ENCODE measurements at places on chromosomes 5 and 9. TPM values are rescaled to one million over a fixed set of nuclear protein-coding genes. Genes with fewer than 3 reads are reported as not detected.

The RNF224 gene
- 3.2 TPM for total RNA-seq

The ACER2 gene
- total RNA-seq, result 16.1 TPM

The OTP gene
- not detected for total RNA-seq

The CYLC2 gene
- total RNA-seq, result not detected

The LEAP2 gene
- total RNA-seq, result 2.0 TPM

The AFAP1L1 gene
- 7.8 TPM for total RNA-seq

The FCN2 gene
- not detected for total RNA-seq
